ENCODE measurements at places on chromosomes 2 and 18.

DNA sequence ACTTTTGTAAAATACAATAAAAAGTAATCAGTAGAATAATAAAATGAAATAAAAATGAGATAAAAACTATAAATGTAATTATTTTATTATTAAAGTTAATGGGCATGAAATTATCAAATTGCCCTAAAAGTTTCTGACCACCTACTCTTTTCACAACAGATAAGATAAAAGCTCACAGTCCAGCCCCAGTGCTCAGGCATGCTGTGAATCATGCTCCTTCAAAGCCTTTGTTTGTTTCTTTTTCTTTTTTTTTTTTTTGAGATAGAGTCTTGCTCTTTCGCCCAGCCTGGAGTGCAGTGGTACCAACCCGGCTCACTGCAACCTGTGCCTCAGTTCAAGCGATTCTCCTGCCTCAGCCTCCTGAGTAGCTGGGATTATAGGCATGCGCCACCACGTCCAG is 181.7 kb downstream of the ANKRD44 start:
- no peak for DNase-seq

DNA sequence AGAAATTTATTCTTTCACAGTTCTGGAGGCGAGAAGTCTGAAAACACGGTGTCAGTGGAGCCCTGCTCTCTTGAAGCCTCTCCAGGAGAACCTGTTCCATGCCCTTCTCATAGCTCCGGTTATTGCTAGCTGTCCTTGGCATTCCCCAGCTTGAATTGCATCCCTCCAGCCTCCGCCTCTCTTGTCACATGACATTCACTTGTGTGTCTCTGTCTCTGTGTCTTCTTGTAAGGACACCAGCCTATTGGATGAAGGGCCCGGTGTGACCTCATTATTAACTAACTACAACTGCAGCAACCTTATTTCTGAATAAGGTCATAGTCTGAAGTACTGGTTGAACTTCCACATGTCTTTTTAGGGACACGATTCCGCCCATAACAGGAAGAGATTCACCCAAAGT is 4.5 kb upstream of the PRSS56 start:
- DNase-seq: no peak

GRCh38 chr2:26462511-26463243 is 15.2 kb downstream of the OTOF start:
- peak; percentile 46 for DNase-seq

DNA sequence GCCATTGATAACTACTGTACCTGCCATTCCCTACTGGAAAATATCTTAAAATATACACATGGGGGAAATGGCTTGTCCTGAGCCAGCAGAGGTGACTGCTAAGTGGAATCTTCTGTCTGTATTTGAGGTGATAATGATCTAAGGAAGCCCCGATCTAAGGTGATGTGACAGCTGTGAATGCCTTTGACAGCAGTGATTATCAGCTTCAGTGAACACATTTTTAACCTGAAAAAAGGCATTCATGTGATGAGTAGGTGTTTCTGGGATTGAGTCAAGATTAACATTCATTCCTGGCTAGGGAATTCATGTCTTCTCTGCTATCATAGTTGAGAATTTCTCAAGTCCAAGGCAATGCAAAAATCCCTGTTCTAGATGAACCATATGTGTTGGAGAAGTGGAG is 9.1 kb upstream of the MAPRE2 start:
- no peak for DNase-seq

DNA sequence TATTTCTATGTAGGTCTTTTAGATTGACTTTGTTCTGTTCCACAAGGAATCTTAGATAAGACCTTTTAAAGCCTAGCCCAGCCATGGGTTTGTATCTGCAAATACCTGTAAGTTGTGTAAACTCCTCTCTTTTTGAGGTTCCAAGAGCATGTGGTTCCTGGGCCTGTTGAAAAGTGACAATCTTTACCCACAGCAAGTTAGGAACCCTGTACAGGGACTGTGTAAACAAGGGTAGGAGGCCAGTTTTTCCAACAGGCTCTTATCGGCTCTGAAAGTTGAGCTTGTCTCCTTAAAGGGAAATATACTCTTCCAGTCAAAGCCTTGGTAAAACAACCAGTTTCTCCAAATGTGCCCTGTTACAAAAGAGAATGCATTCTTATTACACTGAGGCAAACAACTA is 15.3 kb upstream of the ASXL3 start:
- DNase-seq: no peak

- no peak for DNase-seq
Measured at GRCh38 chr2:37786191-37786698, 114.8 kb upstream of the CDC42EP3 start.

GRCh38 chr18:66211749-66212148 is 392.1 kb downstream of the CDH19 start:
- no peak for DNase-seq

DNA sequence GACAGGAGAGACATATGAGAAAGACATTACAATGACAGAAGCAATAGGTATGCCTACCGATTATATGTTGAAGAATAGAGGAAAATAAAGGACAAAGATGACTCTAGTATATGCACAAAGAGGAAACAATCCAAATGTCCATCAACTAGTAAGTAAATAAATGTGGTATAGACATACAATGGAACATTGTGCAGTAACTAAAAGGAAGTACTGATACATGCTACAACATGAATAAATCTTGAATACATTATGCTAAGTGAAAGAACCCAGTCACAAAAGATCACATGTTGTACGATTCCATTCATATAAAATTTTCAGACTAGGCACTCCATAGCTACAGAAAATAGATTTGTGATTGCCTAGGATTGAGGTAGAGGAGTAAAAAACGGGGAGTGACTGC is 28.5 kb upstream of the PGAP1 start:
- DNase-seq: no peak

GRCh38 chr2:199740111-199740428 is 110.9 kb downstream of the FTCDNL1 start:
- DNase-seq: no peak

DNA sequence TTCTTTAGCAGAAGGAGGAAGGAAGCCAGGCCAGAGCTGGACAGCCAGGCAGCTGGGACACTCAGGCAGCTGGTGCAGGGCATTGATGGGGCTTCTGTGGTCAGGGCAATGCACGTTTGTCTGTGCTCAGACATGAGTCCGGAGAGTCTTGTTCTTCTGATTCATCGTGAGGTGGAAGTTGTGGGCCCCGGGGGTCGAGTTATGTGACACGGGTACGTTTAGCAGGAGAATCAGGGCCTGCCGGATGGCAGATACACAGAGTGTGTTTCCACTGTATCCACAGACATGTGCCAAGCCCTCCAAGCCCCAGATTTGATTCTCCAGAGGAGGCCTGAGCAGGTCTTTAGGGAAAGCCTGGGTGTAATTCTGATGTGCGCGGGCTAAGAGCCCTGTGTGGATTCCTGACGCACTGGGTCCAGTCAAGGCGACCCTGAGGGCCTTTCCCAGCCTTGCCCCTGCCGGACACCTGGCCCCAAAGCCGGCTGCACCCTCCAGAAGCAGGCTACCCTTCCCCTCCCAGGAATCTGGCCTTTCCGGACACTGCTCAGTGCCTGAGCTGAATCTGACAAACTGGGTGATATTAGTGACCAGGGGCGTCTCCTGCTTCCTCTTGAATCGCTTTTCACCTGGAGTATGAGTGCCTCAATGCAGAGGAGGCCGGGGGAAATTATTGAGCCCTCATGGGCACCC is 10.1 kb downstream of the ARHGEF4 start:
- no peak for DNase-seq

GRCh38 chr18:51630706-51631105 is 433.2 kb upstream of the MEX3C start:
- no peak for DNase-seq

DNA sequence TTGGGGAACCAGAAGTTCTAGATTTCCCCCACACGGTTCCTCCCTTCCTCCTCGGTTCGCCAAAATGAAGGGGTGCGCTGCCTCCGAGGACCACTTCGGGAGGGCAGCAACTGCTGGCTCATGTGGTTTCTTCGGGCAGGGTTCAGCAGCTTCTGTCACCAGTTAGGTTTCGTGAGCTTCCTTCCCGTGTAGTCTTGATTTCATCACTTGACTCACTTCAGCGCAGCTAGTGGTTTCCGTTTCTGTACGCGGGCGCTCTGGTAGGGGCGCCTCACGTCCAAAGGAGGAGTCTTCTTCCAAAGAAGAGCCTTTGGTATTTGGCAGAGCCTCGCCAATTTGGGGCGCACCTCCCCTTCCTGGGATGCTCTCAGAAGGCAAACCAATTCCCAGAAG is 485 bp upstream of the GALNT3 start:
- no peak for DNase-seq

GRCh38 chr2:86235196-86235980 is 36.1 kb downstream of the MRPL35 start:
- DNase-seq: no peak

GRCh38 chr2:238820916-238821315 is 27.0 kb upstream of the TWIST2 start:
- DNase-seq: no peak

GRCh38 chr2:6072276-6072675 is 380.1 kb downstream of the SOX11 start:
- no peak for DNase-seq

DNA sequence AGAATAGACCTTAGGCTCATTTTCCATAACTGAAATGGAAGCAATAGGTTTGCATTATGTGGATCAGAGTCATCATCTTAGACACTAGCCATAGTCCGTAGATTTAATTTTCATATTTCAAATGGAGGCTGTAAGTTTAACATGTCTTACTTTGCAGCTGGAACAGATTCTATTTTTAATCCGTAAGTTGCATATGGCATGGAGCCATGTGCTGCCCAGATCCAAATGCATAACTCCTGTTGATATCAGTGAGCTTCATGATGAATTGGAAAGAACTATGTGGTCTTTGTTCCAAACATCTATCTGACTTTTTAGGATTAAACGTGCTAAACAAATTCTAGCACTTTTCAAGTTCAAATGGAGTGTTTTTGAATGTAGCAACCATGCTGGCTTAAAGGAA is 43.4 kb downstream of the MEIS1 start:
- DNase-seq: no peak

DNA sequence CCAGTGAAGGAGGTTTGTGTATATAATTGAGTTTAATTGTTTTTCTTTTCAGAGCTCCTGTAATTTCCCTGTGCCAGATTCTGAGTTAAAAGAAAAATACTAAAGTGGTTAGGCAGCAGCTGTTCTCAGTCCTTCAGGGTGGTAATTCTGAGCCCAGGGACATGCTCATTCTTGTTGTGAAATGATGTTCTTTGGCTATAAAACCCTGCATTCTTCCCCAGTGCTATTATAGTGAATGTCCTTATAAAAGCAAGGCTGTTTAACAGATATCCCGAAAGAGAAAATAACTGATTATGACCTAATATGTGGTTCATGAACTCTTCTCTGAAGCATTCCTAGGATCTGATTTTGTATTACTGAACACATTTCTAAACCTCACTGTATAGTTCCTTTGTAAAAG is 34.0 kb downstream of the ADAM23 start:
- no peak for DNase-seq

GRCh38 chr2:231250698-231251097 is 52.3 kb downstream of the ARMC9 start:
- no peak for DNase-seq

GRCh38 chr2:85064927-85065577 is 68.1 kb upstream of the TCF7L1 start:
- no peak for DNase-seq

GRCh38 chr2:197273485-197273884 is 37.1 kb downstream of the ANKRD44 start:
- DNase-seq: no peak

DNA sequence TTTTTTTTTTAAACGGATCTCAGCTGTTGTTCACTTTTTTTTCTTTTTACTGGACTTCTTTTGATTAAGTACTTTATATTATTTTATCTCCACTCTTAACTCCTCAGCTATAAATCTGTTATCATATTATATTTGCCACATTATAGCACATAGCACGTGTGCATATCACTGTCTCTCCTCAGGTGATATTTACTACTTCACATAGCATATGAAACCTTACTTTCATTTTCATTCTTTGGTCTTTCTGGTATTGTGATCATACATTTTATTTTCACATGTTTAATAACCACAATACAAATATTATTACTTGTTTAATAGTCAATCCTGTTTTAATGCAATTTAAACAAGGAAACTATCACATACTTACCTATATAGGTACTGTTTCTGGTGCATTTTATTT is 993.1 kb upstream of the TMEFF2 start:
- peak; percentile 2 for DNase-seq

- DNase-seq: no peak
Measured at GRCh38 chr2:158191076-158191895, 89.6 kb downstream of the UPP2 start.

GRCh38 chr2:134391751-134392160 is 137.9 kb downstream of the MGAT5 start:
- no peak for DNase-seq

DNA sequence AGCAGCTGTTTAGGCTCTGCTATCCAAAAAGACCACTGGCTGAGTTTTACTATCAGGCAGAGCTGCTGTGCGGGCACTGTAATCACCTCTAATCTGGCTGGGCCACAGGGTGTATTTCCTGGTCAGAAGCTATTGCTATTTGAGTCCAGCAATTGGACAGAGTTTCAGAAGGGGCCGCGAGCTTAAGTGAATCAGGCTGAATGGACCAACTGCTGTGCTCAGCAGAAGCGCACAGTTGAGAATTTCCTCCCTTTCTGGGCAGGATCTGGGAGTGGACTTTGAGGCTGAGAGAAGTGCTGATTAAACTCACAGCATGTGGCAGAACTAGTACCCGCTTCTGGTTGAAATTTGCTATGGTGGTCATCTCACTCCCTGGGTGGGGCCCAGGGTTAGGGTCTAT is 251.8 kb downstream of the INSIG2 start:
- DNase-seq: no peak

GRCh38 chr2:130899306-130899705 is 62.6 kb downstream of the ARHGEF4 start:
- no peak for DNase-seq

GRCh38 chr18:500632-501405 is at the start of gene COLEC12:
COLEC12 (minus strand) TSS chr18:500701; CDS start chr18:500514, 187 bp downstream.
- no peak for DNase-seq

DNA sequence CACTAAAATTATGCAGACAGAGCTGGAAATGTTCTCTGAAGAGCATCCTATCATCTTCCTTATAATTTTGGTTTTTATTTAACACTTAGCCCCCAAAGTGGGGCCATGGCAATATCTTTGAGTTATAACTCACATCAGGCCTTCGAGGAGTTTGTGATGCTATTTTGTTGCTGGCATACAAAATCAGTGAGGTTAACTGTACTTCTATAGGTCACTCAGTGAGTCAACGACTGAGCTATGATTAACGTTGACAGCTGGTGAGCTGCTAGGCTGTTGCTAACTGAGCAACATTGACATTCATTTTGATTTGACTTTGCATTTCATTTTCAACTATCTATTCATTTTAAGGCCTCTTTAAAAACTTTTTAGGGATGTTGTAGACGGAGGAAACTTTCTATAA is 50.0 kb downstream of the GPD2 start:
- peak; percentile 14 for DNase-seq

All from endothelial cell of umbilical vein (primary cell).